DMS153 (cell line): ENCODE measurements at places on chromosomes 3 and 15.
A peak's percentile ranks its signal among the peaks of the same experiment; 100 is the strongest.

- no peak for DNase-seq
Observed at GRCh38 chr3:123618768-123619484, 34.1 kb upstream of the HACD2 start.

- DNase-seq, result no peak
Observed at GRCh38 chr3:155853214-155854140, 750 bp downstream of the SLC33A1 start.

DNA sequence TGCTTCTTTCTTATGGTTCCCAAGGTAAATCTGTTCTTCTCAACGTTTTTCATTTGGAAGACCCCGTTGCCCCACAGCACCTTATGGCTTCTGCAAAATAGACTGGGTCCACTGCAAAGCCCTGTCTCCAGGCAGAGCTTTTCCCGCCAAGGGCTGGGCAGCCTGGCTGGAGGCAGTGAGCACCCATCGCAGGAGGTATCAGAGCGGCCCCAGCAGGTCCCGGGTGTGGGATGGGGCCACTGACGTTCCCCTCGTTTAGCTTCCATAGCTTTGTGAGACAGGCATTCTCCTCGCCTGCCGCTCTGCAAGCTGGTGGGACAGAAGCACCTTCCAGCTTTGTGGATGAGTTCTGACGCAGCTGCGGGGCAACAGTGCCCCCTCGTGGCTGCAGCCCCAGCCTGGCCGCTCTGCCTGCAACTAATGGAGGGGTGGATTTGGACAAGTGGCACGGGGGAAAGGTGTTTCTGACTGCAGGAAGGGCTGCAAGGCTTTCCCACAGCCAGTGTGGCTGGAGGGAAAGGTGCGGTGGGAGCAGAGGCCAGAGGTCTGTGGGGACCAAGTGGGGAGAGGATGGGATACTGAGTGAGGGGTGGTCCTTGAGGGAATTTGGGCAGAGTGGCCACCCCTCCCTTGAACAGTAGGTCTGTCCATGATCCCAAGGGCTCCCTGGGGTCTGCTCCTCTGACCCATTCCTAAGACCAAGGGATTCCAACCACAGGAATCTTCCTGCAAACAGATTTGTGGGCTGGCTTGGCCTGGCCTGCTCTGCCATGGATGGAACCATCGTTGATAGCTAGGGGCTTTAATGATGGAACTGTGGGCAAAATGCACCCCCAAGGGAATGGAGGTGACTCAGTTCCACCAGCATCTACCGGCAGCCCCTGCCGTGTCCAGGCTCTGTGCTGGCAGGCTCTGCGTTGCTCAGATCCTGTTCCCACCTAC, 99.4 kb downstream of the FBLN2 start:
- peak; percentile 45 for DNase-seq

DNA sequence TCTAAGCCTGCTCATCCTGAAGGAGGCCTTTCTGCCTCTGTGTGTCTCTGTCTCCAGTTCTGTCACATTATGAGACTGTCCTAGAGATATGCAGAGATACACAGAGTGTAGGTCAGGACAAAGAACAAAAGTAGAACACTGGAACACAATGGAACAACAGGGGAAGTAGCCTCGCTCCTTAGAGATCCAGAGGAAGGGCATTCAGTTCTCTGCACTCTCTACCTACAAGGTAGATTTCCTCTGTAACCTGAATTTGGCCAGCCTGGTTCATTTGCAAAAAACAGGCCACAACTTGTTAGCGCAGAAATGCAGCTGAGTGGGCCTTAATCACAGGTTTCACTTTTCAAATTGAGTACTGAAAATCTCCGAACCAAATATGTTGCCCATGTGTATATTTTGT, 19.4 kb downstream of the NEK10 start:
- no peak for DNase-seq

DNA sequence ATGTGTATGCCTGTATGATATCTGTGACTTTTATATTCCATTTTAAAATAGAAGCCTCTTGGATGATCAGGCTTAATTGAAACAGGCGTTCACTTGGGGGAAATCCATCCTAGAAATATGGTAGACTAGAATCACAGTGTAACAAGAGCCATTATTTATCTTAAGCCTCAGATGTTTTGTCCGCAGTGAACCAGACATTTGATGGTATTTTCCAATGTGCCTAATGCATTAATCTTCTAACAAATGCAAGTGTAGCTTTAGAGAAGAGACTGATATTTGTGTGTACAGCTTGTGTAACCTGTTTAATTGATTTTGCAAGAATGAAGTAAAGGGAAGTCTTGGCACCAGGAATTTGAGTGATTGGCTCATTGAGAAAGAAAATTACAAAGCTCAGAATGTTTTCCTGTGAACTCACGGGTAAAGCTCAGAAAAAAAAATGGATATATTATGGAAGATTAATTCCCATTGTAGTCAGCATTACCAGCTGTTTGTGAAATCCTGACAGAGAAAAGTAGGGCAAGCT, 155.7 kb downstream of the SV2B start:
- DNase-seq, result no peak
